K562 (cell line): ENCODE measurements at places on chromosomes 1 and 21.

DNA sequence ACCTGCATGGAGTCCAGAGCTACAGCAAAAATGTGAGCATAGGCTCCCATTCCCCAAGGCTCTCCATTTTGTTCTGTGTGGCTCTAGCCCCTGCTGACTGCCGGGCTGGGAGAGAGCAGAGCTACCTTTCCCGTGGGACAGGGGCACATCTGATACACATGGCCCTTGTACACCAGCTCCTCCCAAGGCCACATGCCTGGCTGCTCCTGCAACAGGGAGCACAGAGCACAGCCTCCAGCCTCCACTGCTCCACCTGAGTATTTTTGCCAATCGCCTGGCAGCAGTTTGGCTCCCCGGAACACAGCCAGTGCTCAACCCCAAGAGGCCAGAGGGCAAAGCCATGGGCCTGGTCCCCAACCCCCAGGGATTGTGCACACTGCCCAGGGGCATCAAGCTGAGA, 146.5 kb downstream of the CHD1L start:
- no peak for DNase-seq

DNA sequence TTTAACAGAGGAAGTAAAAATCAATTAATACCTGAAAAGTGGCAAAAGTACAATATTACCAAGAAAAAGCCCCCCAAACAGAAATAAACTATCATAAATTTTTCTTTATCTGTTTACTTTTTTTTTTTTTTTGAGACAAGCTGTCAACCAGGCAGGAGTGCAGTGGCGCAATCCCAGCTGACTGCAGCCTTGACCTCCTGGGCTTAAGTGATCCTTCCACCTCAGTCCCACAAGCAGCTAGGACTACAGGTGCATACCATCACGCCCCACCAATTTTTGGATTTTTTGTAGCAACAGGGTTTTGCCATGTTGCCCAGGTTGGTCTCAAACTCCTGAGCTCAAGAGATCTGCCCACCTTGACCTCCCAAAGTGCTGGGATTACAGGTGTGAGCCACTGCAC, 8.0 kb downstream of the TFB2M start:
- no peak for DNase-seq

DNA sequence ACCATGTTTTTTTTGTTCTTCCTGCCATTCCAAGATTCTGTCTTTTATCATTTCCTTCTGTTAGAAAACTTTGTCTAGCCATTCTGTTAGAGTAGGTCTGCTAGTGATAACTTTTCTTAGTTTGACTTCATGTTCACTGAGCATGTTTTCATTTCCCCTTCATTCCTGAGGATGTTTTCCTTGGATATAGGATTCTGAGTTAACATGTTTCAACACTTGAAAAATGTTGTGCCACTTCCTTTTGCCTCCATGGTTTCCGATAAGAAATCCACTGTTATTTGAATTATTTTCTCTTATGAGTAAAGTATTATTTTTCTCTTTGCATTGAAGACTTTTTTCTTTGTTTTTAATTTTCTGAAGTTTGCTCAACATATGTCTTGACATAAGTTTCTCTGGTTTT, 66.7 kb downstream of the ATP1A1 start:
- DNase-seq, result no peak

GRCh38 chr1:76669624-76670315, 197.5 kb upstream of the ST6GALNAC5 start:
- no peak for DNase-seq

DNA sequence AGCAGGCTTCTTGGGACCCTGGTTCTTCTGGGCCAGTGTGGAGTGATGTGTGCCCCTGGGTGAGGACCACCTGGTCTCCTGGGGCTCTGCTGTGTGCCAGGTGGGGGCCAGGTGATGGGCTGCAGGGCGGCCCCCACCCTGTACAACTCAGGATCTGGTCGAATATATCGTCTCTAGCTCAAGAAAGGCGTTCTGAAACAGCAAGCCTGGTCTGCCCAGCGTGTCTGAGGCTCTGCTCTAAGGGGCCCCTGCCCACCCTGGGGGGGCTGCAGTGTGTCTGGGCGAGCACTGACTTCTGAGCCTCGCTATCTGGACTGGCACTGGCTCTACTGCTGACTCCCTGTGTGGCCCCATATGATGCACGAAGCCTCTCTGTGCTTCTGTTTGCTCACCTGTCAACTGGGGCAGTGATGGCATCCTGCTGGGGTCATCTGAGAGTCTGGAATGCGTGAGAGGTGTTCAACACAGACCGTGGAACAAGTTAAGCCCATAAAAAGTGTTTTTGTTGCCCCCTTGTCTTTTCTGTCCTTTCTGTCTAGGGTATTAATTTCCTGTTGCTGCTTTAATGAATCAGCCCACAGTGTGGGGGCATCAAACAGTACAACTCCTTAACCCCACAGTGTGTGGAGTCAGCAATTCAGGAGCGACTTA, 56.0 kb upstream of the TRAPPC10 start:
- no peak for DNase-seq

- DNase-seq, result no peak
Measured at GRCh38 chr1:103448560-103448959, 76.9 kb upstream of the RNPC3 start.

- no peak for DNase-seq
Measured at GRCh38 chr21:14754682-14755081, 208.6 kb upstream of the SAMSN1 start.

- DNase-seq, result no peak
Measured at GRCh38 chr1:147168626-147169058, 3.6 kb downstream of the PRKAB2 start.

GRCh38 chr1:4089421-4090175, 189.5 kb upstream of the C1orf174 start:
- no peak for DNase-seq

DNA sequence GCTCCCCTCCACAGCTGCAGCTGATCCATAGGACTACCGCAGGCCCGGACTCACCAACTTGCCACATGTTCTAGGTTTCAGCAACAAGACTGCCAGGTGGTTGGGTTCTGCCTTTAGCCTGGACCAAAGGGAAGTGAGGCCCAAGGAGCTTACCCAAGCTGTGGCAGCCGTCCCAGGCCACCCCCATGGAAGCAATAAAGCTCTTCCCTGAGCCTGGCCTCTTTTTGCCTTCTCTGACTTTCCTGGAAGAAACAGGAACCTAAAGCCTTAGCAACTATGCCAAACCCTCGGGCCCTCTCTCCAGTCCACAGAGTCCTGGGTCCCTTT, 2.7 kb upstream of the ARTN start:
- no peak for DNase-seq
